ENCODE measurements at places on chromosomes 3 and 15.

DNA sequence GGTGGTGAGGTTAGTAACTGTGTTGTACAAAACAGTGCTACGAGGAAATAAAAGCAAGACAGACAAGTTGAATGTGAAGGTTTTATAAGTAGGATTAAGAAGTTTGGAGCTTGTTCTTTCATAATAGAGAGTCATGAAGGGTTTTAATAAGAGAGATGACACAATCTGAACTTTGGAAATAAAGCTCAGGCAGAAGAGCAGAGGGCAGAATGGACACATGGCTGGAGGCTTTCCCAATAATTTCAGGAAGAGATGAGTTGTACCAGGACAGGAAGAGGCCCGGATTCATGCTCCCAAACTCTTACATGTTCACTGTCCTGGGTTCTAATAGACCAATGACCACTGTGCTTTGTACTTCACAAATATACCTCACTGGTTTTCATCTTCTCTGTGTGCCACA lies 194.8 kb downstream of the SLC9A9 start:
- no peak for DNase-seq

DNA sequence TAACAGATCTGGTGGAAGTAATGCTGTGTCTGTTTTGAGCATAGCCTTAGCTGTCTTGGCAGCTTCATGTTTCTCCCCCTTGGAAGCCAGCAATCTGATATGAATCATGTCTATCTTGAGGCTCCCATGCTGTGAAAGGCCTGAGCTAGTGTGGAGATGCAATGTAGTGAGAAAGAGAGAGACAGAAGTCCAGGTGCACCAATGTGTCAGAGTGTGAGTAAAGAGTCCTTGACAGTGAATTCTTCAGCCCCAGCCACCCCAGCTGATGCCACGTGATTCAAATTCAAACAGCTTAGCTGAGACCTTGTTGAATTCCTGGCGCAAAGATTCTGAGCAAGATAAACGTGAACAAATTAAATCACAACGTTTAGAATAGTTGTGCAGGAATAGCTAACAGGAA lies 704.2 kb downstream of the EDEM1 start:
- no peak for DNase-seq

- DNase-seq, result no peak
Measured at GRCh38 chr15:25811481-25811906, 51.6 kb downstream of the ATP10A start.

GRCh38 chr3:116413319-116413718 lies 32.0 kb downstream of the LSAMP start:
- DNase-seq, result no peak
